ENCODE measurements at places on chromosomes 16 and 17.

DNA sequence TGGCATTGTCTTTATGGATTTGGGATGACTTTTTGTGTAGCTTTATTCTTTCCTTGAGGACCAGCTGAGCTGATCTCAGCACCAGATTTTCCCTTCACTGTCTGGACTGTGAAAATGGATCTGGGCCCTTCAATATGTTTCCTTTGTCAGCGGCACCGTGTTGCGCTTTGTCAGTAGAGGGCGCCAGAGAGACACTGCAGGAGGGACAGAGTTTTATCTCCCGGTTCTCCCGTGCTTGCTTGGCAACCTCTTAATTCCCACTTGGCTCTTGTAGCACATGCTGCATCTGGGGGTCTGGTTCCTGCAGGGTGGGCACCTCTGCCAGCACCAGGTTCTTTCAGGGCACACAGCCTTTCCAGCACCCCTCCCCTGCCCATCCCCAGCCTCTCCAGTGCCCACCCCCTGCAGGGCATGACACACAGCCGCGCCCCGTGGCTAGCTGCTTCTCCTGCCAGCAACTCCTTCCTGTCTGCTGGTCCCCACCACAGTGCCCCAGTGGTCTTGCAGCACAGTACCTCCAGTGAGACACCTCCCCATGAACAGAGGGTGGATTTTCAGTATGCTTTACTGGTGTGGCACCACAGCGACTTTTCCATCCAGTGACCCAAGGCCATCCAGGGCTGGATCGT, 19.6 kb downstream of the OR1D5 start:
- DNase-seq = no peak

DNA sequence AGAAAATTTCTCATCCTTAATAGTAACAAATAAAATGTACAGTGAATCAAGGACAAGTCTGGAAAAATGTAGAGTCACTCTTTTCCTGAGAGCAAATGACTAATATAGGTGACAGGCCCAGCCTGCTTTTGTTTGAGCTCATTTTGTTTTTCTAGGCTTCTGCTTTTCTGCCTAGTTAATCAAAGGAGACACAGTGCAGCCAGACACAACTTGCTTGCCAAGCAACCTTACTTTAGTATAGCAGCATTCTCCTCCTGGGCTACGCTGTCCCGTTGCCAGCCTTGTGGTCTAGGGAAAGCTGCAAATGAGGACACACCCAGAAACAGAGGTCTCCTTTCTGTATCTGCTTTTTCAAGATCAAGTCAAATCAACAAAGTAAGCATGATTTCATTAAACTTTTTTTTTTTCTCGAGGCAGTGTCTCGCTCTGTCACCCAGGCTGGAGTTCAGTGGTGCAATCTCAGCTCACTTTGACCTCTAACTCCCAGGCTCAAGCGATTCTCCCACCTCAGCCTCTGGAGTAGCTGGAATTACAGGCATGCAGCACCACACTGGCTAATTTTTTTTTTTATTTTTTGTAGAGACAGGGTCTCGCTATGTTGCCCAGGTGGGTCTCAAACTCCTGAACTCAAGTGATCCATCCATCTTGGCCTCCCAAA, 17.2 kb downstream of the GINS3 start:
- DNase-seq = no peak

GRCh38 chr16:87747626-87748414, 18.0 kb downstream of the KLHDC4 start:
- DNase-seq = no peak

GRCh38 chr16:30984669-30985400, at the start of gene HSD3B7:
Gene HSD3B7 (plus strand): TSS chr16:30985207. CDS start chr16:30985659, 452 bp downstream.
- peak; percentile 74 for DNase-seq

DNA sequence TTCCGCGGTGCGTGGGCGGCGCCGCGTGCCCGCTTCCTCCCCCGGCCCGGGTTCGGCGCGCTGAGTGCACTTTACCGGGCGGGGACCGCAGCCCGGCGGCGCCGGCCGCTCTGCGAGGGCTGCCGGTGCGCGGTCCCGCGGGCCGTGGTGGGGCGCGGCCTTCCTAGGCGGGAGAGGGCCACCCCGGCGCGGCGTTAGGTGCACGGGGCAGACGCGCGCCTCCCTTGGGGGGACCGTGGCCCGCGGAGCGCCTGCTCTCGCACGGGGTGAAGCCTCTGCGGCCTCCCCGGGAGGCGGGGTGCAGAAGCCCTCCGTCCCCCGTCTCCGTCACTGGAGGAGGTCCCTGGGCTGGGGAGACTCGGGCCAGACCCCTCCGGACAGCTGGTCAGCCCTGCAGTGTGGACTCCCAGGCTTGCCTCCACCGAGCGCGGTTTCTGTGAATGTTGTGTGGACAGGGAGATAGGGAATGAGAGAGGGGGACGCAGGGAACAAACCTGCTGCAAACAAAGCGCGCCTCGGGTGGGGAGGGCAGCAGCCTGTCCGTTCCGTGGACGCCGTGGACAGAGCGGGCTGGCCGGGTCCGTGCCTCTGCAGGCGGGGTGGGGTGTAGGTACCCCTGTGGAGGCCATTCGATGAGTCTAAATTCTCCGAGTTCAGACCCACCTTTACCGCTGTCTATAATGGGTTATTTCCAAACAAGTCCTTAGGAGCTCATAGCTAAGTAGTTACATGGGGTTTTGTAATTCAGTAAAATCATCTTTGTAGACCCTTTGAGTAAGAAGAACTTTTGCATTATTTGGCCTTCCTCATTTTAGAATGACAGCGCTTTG, 721 bp downstream of the TBCD start:
- no peak for DNase-seq

DNA sequence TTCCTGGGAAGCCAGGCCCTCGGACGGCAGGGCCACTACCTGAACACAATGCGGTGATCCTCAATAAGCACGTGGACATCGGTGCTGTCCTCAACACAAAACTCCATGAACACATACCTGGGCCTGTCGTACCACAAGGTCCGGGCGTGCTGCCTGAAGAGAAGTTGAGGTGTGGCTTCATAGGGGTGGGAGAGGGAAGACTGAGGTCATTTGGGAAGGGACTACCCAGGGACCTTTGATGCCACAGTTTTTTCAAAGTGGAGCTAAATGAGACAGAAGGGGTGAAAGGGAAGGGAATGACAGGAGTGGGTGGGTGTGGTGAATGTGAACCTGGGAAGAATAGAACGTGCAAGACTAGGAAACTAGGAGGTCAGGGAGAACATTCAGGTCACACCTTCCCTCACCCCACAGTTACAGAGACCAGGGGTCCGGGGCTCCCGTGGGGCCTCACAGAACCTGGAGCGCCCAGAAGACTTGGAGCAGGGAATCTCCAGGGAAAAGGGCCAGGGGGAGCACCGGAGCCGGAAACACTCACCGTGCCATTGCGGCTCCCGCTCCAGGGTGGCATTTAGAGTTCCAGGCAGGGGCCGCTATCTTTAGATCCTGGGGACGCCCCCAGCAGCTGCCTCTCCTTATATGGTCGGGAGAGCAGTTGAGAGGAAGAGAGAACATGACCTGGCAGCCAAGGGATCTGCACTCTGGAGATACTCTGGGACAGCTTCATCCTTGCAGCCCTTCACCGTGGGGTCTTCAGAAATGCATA, at the start of gene PTGES3L:
Gene PTGES3L (minus strand): TSS at position 570 of the 763 bp plus-strand sequence. CDS start 27 bp downstream, at position 543.
- no peak for DNase-seq

DNA sequence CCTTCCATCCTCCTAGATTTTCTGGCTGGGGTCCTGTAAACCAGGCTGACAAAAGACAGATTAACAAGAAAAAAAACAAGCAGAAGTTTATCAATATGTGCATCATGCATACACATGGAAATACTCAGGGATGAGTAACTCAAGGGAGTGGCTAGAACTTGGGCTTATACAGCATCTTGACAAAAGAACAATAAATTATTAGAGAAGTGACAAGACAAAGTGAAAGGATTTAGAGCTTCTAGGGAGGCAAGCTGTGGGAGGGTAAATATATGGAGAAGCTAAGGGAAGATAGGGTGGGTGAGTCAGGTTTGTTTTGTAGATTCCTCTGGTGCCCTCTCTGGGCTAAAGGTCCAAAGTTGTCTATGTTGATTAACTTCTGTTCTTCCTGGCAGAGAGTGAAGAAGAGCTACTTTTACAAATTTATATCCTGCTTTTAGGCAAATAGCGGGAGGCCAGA, 48.0 kb upstream of the NDRG4 start:
- DNase-seq = no peak

- peak; percentile 23 for DNase-seq
Measured at GRCh38 chr16:66878067-66878466, 2.2 kb upstream of the PDP2 start.
